CD4-positive, CD25-positive, alpha-beta regulatory T cell (primary cell): ENCODE measurements at places on chromosomes 7 and 10. TPM values are rescaled to one million over a fixed set of nuclear protein-coding genes. Genes with fewer than 3 reads are reported as not detected.

Gene PGAM2
- total RNA-seq, result 1.1 TPM

Gene KLF14
- total RNA-seq, result not detected

DNA sequence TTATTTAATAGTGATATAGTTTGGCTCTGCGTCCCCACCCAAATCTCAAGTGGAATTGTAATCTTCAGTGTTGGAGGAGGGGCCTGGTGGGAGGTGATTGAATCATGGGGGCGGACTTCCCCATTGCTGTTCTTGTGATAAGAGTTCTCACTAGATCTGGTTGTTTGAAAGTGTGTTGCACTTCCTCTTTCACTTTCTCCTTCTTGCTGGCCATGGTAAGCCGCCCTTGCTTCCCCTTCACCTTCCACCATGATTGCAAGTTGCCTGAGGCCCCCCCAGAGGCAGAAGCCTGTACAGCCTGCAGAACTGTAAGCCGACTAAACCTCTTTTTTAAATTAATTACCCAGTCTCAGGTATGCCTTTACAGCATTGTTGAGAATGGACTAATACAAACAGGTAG, 101.4 kb downstream of the MTPAP start:
- peak; percentile 37 for DNase-seq
- H3K36me3 ChIP-seq, result no peaks in the 10 kb centered on the region
- no peak overlapping the region for H3K27ac ChIP-seq
- H3K27me3 ChIP-seq, result no peaks in the 10 kb centered on the region

GRCh38 chr10:47401874-47402640, 18.0 kb upstream of the ZNF488 start:
- no peaks in the 10 kb centered on the region for H3K4me1 ChIP-seq
- H3K36me3 ChIP-seq, result no peaks in the 10 kb centered on the region
- peaks cover 4% of the 10 kb centered on the region for H3K27me3 ChIP-seq
- no peak overlapping the region for H3K4me3 ChIP-seq

- no peaks in the 10 kb centered on the region for H3K36me3 ChIP-seq
- no peaks in the 10 kb centered on the region for H3K4me1 ChIP-seq
- no peak overlapping the region for H3K4me3 ChIP-seq
Observed at GRCh38 chr7:32779167-32779566, 112.4 kb downstream of the KBTBD2 start.

DNA sequence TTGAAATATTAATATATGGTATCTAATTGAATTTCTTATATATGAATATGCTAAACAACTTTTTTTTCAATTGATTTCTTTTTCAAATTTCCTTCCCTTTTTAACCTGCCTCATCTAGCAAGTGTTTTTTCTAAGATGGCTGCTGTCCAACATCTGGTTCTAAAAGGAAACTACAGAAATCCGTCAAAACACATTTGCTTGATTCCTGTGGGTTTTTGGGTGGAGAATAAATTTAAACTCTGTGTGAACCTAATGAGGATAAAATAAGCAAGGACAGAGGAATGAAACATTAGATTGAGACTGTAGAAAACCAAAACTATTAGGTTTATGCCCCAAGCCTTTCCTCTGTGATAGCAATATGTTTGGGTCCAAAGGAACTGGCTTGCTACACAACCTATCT, 75.5 kb upstream of the STARD3NL start:
- no peak overlapping the region for H3K4me3 ChIP-seq
- H3K27ac ChIP-seq, result no peak overlapping the region
- no peaks in the 10 kb centered on the region for H3K36me3 ChIP-seq
- DNase-seq, result no peak

DNA sequence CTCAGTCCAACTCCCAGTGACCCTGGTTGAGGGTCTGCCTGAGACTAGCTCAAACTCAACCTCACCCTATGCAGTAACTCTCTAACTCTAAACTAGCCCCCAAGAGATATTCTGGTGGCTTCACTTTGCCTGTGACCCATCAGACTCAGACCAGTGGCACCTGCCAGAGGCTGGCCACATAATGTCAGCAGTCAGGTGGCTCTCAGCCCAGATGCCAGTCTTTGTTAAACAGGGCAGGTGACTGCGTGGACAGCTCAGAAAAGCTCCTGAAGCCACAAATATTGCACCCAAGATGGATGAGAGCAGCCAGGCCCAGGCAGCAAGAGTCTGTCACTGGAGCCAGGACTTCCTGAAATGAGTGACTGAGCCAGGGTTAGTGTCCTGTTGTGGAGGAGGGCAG, 129.7 kb upstream of the TCF7L2 start:
- H3K4me1 ChIP-seq, result no peaks in the 10 kb centered on the region
- H3K27me3 ChIP-seq, result no peaks in the 10 kb centered on the region
- peaks cover 5% of the 10 kb centered on the region for H3K36me3 ChIP-seq
- no peak for DNase-seq
- no peak overlapping the region for H3K4me3 ChIP-seq

DNA sequence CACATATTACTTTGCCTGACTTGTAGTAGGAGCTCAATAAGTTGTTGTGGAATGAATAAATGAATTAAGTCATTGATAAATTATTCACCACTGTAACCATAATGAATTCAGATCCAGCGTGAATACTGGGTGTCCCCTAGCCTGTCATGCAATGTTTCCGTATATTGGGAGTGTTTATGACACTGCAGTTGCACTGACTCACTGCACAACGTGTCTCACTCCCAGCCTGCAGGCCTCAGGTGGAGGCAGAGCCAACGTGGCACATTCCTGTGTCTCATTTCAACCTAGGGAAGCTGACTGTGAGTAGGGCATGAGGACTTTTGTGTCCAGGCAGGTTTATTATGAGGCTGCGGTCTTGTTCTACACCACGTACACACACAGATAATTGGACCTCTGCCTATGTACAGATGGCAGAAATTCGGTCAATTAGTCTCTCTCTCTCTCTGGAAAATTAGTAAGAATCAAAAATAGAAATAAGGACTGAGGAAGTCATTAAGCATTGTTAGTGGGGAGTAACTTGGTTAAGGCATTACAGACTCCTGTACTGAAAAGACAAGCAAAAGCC, 299.1 kb upstream of the IGFBP3 start:
- no peaks in the 10 kb centered on the region for H3K4me1 ChIP-seq
- no peak overlapping the region for H3K4me3 ChIP-seq
- DNase-seq, result no peak
- no peak overlapping the region for H3K27ac ChIP-seq

DNA sequence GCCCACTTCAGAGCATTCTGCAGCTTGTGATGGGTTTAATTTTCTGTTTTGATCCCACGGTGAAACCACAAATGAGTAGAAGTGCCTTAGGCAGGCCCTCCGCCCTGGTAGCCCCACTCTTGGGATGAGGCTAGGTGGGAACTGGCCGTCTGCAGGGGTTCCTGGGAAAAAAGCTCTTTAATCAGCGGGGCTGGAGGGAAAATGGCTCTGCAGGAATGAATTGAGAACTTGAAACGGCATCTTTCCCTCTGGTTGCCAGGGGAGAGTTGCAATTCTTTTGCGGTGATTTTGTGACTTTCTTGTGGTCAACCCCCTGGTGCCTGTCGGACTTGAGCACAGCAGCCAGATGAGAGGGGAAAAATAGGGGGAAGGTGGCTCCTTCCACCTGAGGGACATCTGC, 32.7 kb downstream of the COL26A1 start:
- no peaks in the 10 kb centered on the region for H3K27me3 ChIP-seq
- no peak overlapping the region for H3K27ac ChIP-seq
- peaks cover 18% of the 10 kb centered on the region for H3K4me1 ChIP-seq
- DNase-seq, result no peak
- no peak overlapping the region for H3K4me3 ChIP-seq

DNA sequence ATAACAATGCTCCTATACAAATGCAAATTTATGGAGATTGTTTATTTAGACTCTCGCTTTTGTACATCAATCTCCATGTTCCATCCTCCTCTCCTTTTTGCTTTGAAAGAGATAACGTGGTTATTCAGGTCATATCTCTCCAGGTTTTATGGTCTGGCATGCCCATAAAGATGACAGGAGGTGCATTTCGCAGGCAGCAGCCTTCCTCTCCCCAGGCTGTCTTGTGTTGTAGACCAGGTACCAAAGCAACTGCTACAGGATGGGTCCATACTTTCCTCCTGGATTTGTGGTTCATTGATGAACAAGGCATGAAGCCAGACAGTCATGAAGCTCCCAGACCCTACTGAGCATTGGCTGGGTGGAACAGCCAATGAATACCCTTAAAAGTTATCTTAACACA, 400.2 kb upstream of the NPVF start:
- no peak for DNase-seq
- H3K27ac ChIP-seq, result no peak overlapping the region
- no peak overlapping the region for H3K4me3 ChIP-seq

- no peak for DNase-seq
- no peak overlapping the region for H3K4me3 ChIP-seq
- no peaks in the 10 kb centered on the region for H3K4me1 ChIP-seq
Observed at GRCh38 chr7:9250876-9251275, 817.5 kb downstream of the NXPH1 start.
